ENCODE measurements at places on chromosomes 5 and 9.

DNA sequence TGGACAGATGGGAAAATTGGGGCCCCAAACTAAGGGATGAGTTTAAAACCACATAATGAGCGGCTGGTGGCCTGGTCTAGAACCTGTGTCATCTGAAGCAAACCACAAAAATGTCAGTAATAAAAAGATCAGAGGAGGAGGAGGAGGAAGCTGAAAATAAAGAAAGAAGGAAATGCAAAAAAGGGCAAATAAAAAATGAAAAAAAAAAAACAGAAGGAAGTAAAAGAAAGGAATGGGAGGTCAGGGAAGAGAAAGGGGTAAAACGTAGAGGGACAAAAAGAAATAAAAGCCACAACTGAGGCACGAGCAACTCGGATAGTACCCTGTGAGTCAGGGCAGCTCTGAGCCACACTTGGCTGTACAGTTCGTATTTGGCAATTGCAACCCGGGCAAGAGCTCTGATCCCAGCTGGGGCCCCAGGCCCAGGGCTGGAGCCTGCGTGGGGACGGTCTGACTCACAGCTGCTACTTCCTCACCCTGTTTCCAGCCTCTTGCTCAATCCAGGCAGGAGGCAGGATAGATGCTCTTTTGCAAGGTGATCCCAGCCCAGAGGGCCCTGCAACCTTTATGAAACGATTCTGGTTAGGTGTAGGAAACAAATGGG is 137.9 kb upstream of the TRIM32 start:
- DNase-seq: no peak

DNA sequence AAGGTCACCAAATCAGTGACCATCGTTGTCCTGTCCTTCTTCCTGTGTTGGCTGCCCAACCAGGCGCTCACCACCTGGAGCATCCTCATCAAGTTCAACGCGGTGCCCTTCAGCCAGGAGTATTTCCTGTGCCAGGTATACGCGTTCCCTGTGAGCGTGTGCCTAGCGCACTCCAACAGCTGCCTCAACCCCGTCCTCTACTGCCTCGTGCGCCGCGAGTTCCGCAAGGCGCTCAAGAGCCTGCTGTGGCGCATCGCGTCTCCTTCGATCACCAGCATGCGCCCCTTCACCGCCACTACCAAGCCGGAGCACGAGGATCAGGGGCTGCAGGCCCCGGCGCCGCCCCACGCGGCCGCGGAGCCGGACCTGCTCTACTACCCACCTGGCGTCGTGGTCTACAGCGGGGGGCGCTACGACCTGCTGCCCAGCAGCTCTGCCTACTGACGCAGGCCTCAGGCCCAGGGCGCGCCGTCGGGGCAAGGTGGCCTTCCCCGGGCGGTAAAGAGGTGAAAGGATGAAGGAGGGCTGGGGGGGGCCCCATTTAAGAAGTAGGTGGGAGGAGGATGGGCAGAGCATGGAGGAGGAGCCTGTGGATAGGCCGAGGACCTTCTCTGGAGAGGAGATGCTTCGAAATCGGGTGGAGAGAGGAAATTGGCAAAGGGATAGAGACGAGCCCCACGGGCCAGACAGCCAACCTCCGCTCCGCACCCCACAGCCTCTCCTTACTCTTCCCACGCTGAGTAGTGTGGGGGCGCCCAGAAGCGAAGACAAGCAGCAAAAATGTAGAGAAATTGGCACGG is 1.7 kb downstream of the RXFP3 start:
- DNase-seq: no peak

- no peak for DNase-seq
Measured at GRCh38 chr5:96873449-96873848, 2.9 kb upstream of the ERAP2 start.

DNA sequence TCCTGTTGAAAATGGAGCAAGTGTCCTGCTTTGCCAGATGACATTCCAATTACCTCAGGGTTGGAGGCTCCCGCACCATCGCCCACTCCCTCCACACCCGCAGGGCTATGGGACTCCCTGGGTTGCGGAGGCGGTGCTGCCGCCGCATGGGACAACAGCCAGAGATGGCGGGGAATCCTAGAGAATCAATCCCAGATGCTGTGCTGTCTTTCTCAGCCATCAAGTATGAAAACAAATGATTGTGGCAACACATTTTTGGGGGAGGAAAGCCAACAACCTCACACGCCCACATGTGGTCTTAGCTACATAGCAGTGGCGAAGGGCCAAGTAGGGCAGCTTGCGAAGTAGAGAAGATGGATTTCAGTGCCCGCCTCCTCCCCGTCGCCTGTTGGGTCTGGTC is 46.7 kb downstream of the IL31RA start:
- DNase-seq: no peak

- DNase-seq: no peak
Measured at GRCh38 chr5:151696470-151697061, 9.9 kb upstream of the SPARC start.

GRCh38 chr9:76845254-76845653 is 60.7 kb downstream of the PRUNE2 start:
- DNase-seq: no peak

DNA sequence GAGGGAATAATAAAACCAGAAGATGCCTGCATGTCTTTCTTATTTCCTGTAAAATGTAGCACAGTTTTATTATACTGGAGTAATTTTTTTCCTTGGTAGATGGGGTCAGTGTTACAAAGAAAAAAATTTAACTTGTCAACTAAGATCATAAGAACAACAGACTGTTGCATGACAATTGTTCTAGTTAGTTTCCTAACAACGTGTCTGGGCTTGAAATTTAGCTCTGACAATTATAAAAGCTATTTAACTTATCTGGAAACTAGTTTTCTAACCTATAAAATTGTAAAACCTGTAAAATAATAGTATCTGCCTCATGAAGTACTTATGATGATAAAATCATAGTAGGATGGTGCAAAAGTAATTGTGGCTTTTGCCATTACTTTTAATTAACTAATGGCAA is 4.9 kb downstream of the SHOC1 start:
- DNase-seq: no peak

GRCh38 chr5:89733772-89734171 is 675.8 kb downstream of the CETN3 start:
- DNase-seq: no peak

DNA sequence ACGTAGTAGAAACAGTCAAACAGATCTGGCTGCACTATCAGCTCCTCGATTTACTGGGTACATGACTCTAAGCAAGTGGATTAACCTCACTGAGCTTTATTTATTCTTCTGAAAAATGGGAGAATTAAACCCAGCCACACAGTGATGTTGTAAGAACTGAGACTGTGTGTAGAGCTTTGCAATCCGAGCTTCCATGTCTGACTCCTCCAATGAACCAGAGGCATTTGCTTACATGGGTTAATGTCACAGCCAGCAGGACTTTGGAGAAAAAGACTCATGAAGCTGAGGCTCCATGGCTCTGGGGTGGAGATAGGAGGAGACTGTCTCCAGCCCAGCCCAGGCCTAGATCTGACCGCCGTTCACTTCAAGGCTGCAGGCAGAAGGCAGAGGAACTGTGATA is 201.3 kb downstream of the CDK5RAP2 start:
- DNase-seq: no peak

Data from stimulated activated CD4-positive, alpha-beta T cell treated with anti-CD3 and anti-CD28 coated beads, TNF-alpha, amount 100 ng/mL, for 4 hours (primary cell).